NCI-H1930 (cell line): ENCODE measurements at places on chromosomes 13 and 19.

GRCh38 chr19:33731881-33732280, 64.8 kb upstream of the KCTD15 start:
- no peak for DNase-seq

DNA sequence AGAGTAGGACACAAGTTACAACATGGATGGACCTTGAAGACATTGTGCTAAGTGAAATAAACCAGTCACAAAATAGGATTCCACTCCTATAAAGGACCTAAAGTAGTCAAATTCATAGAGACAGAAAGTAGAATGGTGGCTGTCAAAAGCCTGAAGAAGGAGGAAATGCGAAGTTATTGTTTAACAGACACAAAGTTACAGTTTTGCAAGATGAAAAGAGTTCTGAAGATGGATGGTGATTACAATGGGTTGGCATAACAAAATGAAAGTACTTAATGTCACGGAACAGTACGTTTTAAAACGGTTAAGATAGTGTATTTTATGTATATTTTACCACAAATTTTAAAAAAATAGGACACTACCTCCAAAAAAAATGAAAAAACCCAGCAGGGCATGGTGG, 34.8 kb downstream of the FOXO1 start:
- no peak for DNase-seq

GRCh38 chr19:6241056-6241455, 38.7 kb downstream of the MLLT1 start:
- no peak for DNase-seq

DNA sequence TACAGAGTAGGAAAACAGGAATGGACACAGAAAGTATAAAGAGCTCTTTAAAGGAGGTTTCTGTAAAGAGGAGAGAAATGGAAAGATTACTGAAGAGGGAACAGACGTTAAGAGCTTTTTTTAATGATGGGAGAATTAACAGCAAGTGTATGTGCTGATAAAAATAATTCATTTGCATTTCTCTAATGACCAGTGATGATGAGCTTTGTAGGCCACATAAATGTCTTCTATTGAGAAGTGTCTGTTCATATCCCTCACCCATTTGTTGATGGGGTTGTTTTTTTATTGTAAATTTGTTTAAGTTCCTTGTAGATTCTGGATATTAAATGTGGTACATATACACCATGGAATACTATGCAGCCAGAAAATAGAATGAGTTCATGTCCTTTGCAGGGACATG, 40.0 kb downstream of the MYO16 start:
- DNase-seq, result peak; percentile 12

DNA sequence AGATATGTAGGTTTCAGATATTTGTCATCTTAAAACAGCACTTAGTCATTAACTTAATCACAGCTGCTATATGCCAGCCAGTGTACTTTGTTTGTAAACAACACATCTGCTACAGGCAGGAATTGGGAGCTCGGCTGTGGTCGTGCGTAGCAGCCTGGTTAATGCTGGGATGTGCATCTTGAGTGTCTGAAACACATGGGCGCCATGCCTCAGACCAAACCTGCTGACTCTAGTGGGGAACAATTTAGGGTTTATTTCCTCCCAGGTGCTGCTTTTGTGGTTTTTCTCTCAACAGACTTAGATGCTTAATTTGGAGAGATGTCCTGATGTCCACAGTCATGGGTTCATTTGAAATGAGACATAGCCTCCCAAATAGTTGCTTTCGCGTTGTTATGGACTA, 238.5 kb upstream of the TMTC4 start:
- no peak for DNase-seq

DNA sequence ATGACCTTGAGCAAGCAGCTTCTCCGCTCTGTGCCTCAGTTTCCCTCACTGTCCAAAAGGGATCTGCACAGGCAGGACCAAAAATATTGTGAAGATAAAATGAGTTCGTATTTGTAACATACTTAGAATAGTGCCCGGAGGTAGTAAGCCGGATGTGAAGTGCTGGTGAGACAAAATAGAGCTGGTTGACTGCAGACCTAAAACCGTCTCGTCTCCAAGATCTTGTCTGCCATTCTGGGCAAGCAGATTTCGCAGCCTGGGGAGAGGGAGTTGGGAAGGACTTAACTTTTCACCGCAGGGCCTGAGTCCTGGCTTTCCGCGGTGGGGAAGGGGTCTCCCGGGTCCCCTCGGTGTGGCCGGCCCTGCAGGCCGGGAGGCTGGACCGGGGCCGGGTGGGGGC, 8.2 kb upstream of the BBC3 start:
- no peak for DNase-seq

GRCh38 chr13:79621902-79622301, 140.9 kb downstream of the NDFIP2 start:
- no peak for DNase-seq

GRCh38 chr19:55454787-55455243, 6.6 kb downstream of the ISOC2 start:
- peak; percentile 59 for DNase-seq

- DNase-seq, result no peak
These were observed 13.0 kb downstream of the NTN5 start for GRCh38 chr19:48659768-48660167.

- DNase-seq, result no peak
These were observed 850 bp downstream of the MTMR6 start for GRCh38 chr13:25286308-25286968.

DNA sequence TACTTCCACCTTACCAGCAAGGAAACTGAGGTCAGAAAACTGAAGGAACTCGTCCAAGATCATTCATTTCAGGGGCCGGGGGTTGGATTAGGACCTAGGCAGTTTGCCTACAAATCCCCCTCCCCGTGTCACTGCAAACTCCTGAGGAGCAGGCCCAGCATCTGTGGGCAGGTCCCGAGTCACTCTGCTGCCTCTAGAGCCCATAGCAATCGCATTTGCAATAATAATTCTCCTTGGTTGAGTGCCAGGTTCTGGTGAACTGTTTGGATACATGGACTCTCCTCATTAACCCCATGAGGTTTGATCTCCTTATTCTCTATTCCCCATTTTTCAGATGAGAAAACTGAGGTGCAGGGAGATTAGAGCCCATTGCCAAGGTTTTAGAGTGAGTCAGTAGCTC, 903 bp downstream of the PIN1 start:
- DNase-seq, result no peak

GRCh38 chr13:99514801-99515200, 13.5 kb downstream of the TM9SF2 start:
- DNase-seq, result no peak

DNA sequence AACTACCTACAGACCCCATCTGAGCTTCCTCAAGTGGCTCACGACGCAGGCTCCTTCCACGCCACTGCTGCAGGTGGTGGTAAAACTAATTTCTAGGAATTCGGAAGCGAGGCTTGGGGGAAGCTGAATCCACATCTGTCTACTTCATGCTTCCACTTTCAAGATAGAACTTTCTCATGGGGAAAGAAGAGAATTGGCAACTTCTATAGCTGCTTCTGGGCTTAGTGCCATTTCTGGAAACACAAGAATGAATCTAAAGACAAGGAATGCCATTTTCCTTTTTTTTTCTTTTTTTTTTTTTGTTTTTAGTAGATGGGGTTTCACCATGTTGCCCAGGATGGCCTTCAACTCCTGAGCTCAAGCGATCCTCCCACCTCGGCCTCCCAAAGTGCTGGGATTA, 2.8 kb upstream of the NLRP12 start:
- no peak for DNase-seq

- no peak for DNase-seq
These were observed 27.4 kb upstream of the ZNF83 start for GRCh38 chr19:52665529-52665928.

DNA sequence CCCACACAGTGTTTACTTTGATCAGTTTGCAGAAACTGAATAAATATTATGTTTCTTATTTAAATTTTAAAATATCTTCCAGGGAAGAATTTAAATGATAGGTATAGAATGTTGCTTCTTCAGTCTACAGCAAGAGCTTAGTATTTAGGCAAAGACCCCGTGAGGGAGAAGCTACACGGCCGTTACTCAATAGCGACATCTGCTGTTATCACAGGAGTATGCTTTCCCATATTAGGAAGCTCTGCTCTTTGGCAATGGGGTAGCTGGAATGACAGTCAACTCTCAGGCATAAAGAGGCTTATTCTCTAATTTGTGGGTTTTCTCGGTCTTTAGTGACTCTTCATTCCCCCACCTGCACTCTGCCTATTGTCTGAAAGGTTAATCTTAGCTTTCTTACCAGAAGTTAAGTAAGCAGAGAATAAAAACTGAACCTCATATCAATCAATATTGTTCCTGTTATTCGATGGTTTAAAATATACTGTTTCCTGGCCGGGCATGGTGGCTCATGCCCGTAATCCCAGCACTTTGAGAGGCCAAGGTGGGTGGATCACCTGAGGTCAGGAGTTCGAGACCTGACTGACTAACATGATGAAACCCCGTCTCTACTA, 13.2 kb upstream of the LHFPL6 start:
- peak; percentile 39 for DNase-seq

DNA sequence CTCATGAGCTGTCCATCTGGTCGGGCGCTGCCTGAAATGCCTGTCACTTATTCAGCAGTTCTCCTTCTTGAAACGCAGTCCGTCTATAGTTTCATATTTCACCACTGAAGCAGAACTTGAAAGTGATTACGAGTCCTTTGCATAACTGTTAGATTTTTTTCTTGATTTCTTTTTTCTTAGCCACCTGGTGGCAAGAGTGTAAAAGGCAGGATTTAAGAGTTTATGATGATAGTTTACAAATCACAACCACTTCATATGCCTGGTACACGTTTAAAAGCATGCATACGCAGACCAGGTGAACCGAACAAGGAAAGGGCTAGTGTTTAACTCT, 45.8 kb downstream of the GGACT start:
- DNase-seq, result no peak

GRCh38 chr13:52644108-52644507, 1.9 kb downstream of the HNRNPA1L2 start:
- DNase-seq, result no peak

DNA sequence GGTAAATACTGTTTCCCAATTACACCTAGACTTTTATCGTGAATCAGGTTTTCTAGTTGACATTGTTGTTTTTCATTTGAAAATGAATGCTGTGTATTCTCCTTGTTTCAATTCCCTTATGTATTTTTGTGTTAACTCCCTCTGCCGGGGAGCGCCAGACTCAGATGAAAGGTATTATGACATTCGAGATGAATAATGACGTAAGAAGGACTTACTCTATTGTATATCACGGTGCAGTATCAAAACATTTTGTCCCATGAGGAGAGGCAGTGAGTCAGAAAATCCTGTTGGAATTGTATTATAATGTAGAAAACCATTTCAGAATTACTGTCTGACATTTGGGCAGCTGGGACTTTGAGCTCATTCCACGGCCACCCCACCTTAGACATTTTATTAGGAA, 61.6 kb downstream of the LRCH1 start:
- no peak for DNase-seq

GRCh38 chr13:112803422-112803821, 113.6 kb downstream of the ATP11A start:
- DNase-seq, result no peak

DNA sequence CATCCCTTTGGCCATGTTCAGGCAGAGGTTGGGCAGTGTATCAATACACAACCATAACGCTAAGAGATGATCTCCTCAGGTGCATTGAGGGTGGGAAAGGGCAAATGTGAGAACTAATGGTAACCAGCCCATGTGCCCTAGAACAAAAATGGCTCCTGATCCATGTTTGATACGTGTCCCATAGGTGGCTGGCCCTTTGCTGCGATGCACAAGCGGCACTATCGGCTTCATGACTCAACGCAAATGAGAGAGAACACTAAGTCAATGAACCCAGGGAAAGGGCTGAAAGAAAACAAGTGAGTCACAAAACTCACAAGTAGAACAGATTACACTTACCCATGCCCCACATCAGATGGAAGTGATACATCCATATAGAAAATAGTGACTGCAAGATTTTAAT, 201.7 kb downstream of the ABCC4 start:
- no peak for DNase-seq

- DNase-seq, result no peak
These were observed 30.3 kb downstream of the TSHZ3 start for GRCh38 chr19:31318790-31319425.

GRCh38 chr13:43240278-43240677, 216.9 kb downstream of the DNAJC15 start:
- no peak for DNase-seq

DNA sequence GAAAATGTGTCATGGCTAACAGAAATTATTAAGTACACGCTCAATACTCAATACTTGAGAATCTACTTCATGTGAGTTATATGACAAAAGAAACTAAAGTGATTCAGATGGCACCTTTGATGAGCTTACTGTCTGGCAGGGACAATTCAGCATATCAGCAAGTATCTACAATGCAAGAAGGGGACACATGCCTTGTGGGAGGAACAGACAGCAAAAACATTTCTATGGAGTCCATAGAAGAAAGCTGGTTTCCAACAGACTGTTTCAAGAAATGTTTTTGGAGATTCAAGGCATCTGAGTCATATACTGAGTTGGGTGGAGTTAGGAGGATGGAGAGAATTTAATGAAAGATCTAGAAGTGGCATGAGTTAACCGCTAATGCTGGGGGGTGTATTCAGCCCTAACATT, 54.7 kb downstream of the MBNL2 start:
- no peak for DNase-seq
